Daoy (cell line): ENCODE measurements at places on chromosomes 6 and 20. TPM values are rescaled to one million over a fixed set of nuclear protein-coding genes. Genes with fewer than 3 reads are reported as not detected.

The ZFP57 gene
- total RNA-seq: 0.57 TPM in 1 of 2 replicates, not detected in the other

The IYD gene
- under 0.01 TPM in 1 of 2 replicates, not detected in the other for total RNA-seq

The RNF144B gene
- 2.3 and 4.3 TPM in 2 replicates for total RNA-seq

The HSPA1B gene
- 194 and 206 TPM in 2 replicates for total RNA-seq

The OLIG3 gene
- total RNA-seq: not detected in 2 replicates

The TMEM14C gene
- 185 and 186 TPM in 2 replicates for total RNA-seq

The MMP24 gene
- total RNA-seq: 0.54 and 0.86 TPM in 2 replicates

The ULBP2 gene
- total RNA-seq: 42.6 and 53.7 TPM in 2 replicates

The SLC35F1 gene
- total RNA-seq: 0.17 and 0.77 TPM in 2 replicates
